ENCODE measurements at places on chromosomes 4 and X. TPM values are rescaled to one million over a fixed set of nuclear protein-coding genes. Genes with fewer than 3 reads are reported as not detected.

DNA sequence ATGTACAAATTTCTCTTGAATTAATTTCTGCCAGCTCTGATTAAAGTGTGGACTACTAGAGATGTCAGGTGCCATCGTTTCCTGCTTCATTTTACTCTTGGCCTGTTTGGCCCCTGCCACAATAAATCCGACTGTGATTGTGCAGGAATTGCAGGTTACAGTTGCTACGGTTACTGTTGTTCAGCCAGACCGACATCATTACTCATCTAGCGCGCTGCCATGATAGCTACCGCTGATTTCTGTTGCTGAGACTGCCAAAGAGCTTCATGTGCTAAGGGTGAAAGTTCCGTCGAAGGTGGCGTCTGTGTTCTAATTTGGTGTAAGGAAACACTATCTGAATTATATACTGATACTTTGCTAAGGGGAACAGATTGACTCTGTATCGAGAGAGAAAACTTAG is 22.1 kb downstream of the SLIT2 start:
- DNase-seq: no peak

DNA sequence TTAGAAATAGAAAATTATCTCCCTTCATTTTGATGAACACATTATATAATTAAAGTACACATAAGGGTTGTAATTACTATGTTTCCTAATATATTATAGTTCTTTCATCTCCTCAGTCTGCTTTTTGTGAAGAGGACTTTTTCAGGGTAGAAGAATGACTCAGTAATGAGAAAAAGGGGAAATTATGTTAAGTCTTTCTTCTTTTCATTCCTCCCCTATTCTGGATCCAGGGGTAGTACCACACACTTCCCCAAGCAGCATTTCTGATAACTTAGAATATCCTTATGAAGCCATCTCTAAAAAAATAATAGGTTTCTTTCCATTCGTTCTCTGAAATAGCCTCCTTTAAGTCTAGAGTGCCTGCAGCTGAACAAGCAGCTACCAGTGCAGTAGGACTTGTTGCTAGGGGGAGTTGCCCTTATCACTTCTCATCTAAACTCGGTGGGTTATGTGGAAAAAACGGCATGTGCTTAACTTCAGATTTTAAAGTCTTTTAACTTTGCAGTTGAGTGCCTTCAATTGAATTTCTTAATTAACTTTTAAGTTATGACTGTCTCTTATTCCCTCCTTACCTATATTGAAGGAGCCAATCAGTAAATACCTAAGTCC is 184.8 kb downstream of the ARHGAP24 start:
- DNase-seq: no peak

- DNase-seq: no peak
Observed at GRCh38 chrX:153961292-153961691, 10.3 kb downstream of the HCFC1 start.

DNA sequence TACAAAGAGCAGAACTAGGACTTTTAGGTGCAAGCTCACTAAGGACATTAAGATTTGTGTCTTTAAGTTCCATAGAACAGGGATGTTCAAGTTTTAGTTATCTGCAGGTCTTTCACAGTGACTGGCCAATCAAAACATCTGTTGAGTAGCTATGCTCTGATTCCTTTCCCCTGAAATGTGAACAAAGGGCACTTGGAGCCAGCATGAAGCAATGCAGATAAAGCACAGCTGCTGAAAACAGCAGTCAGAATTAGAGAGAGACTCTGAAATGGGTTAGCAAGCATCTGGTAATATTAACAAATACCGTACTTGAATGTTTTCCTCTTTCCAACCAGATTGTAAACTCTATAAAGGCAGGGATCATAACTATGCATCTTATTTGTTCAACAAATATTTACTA is 276.9 kb downstream of the RAB28 start:
- no peak for DNase-seq

- no peak for DNase-seq
Observed at GRCh38 chrX:153851981-153852380, 21.6 kb upstream of the PDZD4 start.

- peak; percentile 7 for DNase-seq
Observed at GRCh38 chrX:19566359-19567222, 51.3 kb upstream of the MAP3K15 start.

DNA sequence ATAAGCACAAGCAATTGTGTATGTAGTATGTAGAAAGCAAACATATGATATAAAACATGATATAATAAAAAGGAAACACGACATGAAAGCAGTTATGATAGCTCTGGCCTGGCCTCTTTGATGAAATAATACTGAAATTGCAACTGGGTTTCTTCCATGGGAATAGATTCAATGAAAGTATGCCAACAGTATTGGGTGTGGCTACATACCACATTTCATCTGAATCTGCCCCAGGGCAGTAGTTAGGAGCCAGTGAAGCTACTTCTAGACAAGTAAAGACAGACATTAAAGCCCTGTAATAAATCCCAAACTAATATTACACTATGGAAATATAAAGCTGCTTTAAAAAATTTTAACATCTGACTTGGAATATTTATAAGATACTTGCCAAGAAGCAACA is 207.3 kb downstream of the FBXW7 start:
- DNase-seq: no peak

Gene PF4V1
- not detected for polyA plus RNA-seq

Gene SOWAHB
- not detected for polyA plus RNA-seq

Gene GPRASP3
- 10.7 TPM for polyA plus RNA-seq

DNA sequence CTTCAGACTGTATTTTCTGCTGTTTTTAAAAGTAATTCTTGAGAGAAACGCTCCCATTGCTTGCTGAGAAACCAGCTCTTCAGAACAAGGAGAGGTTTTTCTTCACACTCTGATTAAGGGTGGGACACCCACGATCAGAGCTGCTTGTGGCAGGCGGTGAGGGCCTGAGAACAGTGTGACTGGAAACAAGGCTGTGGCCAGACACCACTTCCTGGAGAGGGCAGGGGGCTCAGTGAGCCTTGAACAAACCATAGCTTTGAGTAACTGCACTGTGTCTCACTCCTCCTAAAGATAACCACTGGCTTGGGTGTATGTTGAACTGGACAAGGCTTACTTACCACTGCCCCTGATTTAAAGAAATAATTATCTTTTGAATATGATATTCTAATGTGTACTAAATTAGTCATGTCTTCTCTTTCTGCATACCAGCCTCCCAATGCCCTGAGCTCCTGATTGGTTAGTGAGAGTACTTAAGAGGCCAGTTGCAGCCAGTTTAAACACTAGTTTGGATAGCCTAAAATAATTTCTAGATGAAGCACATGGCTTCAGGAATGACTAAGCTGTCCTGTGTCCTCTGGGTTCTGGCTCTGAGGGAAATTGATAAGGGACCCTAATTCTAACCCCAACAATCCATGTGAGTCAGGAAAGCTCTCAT is 3.7 kb upstream of the GPR82 start:
- DNase-seq: no peak

Gene SH2D1A
- 2.2 TPM for polyA plus RNA-seq

GRCh38 chrX:29659911-29660310 is 555.5 kb upstream of the MAGEB2 start:
- no peak for DNase-seq

DNA sequence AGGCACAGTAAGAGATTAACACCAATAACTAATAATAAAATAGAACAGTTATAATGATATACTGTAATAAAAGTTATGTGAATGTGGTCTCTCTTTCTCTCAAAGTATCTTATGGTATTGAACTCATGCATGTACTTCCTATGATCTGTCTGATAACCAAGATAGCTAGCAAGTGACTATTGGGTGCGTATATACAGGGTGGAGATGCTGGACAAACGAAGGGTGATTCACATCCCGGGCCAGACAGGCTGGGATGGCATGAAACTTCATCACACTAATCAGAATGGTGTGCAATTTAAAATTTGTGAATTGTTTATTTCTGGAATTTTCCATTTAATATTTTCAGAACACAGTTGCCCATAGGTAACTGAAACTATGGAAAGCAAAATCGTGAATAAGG is 96.8 kb downstream of the PHEX start:
- DNase-seq: no peak

GRCh38 chrX:150514462-150514861 is 54.0 kb upstream of the MTM1 start:
- no peak for DNase-seq

DNA sequence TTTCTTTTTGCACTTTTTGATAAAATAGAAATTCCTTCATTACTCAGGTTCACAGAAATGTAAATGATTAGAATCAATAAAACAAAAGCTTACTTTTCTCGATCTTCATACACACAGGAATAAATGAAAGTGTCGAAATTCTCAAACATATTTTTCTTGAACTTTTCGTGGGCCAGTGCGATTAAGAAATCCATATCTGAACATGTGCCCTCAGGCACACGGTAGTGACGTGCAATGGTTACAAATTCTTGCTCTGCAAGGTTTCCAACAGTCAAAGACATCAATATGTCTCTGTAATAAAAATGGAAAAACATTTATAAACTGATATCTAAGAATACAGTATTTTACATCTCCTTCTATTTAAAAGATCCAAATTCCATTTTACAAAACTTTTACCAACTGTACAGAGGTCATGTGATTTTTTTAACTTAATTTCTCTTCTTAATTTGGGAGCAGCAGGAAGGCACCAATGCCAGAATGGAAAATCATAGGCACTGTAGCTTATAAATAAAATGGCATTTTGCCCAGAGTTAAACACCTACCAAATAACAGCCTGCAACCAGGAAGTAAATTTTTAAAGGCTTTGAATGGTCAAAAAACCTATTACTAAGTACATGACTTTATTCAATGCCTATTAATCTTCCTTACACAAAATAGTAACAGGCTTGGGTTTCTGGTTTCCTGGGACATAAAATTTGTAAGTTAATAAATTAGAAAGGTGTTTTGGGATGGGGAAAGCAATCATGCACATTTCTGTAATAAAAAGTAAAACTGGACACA is 165.0 kb downstream of the EFHC2 start:
- no peak for DNase-seq

DNA sequence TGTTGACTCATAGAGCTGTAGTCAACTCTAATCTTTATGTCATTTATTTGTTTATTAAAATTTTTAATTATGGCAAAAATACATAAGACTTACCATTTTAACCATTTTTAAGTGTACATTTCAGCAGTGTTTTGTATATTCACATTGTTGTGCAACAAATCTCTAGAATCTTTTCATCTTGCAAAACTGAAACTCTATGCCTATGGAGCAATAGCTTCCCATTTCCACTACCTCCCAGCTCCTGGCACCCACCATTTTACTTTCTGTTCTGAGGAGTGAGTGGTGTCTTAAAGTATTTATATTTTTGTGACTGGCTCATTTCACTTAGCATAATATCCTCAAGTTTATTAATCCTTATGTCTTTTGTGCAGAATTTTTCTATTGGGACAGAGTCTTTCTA is 181.0 kb downstream of the GPAT3 start:
- no peak for DNase-seq

Gene GLRA2
- not detected for polyA plus RNA-seq

DNA sequence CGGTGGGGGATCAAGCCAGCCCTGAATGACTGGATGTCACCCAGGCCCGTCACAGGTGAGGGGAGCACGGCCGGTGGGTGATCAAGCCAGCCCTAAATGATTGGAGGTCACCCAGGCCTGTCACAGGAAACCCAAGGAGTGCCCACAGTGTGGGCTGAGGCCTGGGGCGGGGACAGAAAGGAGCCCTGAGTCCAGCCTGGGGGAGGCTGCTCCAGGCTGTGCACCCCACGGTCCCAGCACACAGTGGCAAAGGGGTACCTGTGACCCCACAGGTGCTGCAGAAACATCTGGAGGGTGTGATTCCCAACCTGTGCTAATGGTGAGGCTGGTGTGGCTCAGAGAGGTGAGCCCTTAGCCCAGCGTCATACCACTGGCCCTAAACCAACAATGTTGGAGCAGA is 6.2 kb upstream of the CPLX1 start:
- no peak for DNase-seq

DNA sequence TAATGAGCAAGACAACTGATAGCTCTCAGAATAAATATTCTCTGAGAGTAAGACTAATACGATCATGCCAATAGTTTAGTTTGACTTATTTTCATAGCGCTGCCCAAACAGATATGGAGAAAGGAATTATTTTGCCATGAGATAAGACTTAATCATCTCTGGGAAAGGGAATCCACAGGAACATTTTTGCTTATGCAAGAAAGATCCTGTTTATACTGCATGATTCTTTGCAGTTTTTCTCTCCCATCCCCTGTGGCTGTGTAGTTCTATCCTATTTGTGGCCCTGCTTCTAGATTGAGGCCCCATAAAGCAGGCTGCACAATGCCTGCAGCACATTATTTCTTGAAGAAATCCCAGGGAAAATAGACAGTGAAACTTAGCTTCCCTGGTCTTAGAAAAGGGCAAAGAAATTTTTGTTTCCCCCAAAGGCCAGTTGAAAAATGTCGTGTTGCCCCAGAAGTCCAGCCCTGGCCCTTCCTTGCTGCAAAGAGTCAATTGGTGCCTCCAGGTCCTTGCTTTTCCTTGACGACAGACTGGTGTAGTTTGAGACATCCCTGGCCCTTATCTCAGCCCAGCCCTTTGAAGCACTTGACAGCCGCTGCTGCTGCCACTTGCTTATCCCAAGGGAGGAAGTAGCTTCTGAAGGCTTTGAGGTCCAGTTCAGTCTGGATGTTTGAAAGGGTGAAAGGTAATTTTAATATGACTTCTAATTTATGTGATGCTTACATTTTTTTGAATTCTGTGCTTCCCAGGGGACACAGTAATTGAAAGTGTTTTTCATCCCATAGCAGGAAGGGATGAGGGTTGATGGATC is 45.0 kb upstream of the SH3RF1 start:
- DNase-seq: no peak

DNA sequence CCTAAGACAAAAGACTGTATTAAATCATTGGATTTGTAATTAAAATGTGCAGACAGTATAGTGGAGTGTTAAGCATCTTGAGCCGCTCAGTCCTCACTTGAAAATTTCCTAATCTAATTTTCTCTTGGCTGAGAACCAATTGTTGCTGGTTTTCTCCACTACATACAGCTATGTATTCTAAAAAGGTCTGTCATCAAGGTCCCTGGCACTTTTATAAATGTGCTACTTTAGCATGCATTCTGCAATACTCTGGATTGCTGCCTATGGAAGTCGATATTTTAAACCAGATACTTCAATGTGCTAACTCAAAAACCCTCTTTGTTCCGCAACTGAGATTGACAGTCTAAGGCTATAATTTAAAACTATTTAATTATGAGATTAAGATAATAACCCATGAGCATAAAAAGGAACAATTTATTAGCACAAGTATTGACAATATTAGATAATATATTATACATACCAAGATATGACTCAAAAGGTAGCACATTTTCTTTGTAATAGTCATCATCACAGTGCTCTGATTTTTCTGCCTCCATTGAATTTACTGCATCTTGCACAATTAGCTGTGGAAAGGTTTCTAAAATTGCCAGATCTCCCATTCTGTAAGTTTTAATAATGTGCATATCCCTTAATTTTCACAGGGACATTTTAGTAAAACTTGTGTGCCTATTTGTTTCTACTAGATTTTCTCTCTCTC is 815.1 kb downstream of the ADGRL3 start:
- no peak for DNase-seq

- DNase-seq: no peak
Observed at GRCh38 chrX:120768254-120768653, 107.4 kb downstream of the CT47B1 start.

GRCh38 chr4:37978248-37978924 is 18.2 kb downstream of the PTTG2 start:
- DNase-seq: no peak

- DNase-seq: no peak
Observed at GRCh38 chr4:66465111-66465510, 794.8 kb upstream of the EPHA5 start.

Gene UCP1
- polyA plus RNA-seq: not detected

Gene ADH7
- not detected for polyA plus RNA-seq
